NCI-H226 (cell line): ENCODE measurements at places on chromosomes 3 and 15.

DNA sequence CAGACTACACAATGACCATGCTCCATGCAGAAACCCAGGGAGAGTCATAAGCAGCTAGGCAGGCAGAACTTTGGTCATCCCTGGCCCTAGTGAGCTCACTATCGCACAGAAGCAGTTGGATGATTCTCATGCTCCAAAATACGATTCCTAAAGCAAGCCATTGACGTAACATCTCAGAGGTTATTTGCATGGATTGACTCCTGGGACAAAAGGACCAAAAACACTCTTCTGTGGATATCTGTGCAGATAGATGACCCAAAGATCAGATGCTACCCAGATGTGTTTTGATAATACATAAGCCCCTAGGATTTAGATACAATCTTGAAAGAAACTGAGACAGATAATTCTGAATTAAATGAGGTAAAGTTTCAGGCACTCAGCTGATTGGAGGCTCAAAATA is 33.4 kb upstream of the STT3B start:
- no peak for DNase-seq

DNA sequence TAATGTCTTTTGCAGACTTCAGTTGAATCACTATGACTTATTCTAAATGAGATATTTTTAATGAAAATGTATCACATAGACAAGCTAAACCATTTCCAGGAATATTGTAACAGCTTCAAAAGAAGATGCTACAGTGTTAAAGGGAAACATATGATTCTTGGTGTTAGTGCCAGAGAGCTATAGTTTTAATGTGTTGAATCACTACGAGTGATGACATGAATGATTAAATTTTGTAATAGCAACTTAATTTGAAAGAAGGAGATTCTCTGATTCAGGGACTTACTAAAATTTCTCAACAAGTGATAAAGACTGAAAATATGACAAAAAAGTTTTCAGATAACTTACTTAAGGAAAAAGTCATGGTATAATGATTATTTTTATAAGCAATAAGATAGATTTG is 267.3 kb upstream of the SLITRK3 start:
- DNase-seq = no peak

DNA sequence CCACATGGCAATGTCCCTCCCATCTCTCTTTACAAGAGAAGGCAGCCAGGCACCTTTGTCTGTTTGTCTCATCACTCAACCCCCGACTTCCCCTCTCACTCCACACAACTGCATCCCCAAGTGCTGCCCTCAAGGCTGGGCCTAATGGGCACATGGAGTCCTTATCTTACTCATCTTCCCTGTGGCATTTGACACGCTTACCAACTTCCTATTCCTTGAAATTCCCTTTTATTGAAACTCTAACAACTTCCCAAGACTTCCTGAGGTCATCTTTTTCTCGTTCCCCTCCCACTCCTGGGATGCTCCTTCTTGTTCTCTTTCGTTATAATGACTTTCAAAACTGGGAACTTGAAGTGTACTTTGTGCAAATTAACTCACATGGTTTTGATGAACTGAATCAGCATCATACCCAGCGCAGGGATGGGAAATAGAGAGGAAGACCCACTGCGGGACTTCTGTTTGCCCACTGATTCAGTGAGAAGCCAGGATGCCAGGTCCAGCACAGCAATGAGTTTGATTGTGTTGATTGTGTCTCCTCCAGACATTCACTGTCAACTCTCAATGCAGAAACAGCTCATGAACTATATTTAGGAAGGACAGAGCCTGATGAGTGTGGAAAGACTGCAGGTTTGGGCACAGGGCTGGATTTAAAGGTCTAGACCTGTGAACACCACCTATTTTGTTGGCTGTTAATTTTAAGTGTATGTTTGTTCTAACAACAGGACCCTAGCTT is 104.7 kb upstream of the TNIK start:
- DNase-seq = no peak

DNA sequence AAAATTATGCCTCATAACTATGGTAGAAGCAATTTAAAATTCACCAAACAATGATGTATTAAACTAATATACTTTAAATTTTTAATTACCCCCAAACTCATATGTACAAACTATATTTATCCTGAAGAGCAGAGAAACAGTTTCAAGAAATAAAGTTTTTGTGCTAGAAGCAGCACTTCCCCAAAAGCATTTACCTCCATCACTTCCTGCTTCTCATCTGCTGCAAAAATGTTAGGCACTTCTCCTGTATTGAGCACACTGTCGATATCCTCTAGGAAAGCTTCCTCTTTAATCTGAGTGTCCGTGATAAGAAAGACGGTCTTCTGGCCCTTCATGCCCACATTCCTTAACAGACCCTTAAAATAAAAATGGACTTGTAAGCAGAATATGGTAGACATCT is 101.5 kb upstream of the ASB14 start:
- DNase-seq = no peak

GRCh38 chr15:42940527-42940926 is 19.9 kb upstream of the TTBK2 start:
- DNase-seq = no peak

- DNase-seq = no peak
Observed at GRCh38 chr15:79410237-79410636, 21.9 kb upstream of the MINAR1 start.

- DNase-seq = no peak
Observed at GRCh38 chr3:52331906-52332305, 15.8 kb downstream of the DNAH1 start.

- DNase-seq = no peak
Observed at GRCh38 chr3:169897284-169897683, 14.1 kb upstream of the SAMD7 start.

- no peak for DNase-seq
Observed at GRCh38 chr3:77588863-77589262, 549.0 kb downstream of the ROBO2 start.
